ENCODE measurements at places on chromosomes 3 and 15.
A peak's percentile ranks its signal among the peaks of the same experiment; 100 is the strongest.

GRCh38 chr3:170689296-170689829 is 103.5 kb upstream of the SLC7A14 start:
- peak; percentile 94 for DNase-seq

DNA sequence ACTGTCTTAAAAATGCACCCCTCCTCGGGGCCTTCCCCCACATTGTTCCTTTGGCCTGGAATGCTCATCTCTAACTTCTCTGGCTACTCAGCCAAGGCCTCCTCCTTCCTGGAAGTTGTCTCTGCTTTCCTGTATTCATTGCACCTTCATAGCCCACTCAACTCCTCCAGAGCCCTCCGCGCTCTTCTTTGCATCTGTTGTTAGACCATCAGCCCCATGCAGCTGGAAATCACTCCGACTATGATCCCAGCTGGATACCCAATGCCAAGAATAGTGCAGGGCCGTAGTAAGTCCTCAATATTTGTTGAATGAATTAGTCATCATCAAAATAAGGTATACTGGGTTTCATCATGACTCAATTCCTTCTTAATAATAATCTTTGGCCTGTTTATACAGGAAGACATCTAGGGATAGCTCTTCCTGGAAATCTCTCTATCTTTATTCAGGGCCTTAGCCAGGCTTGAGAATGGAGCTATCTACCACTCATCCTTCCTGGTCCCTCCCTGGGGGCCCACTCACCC is 112.7 kb downstream of the SYNPR start:
- DNase-seq: peak; percentile 24

DNA sequence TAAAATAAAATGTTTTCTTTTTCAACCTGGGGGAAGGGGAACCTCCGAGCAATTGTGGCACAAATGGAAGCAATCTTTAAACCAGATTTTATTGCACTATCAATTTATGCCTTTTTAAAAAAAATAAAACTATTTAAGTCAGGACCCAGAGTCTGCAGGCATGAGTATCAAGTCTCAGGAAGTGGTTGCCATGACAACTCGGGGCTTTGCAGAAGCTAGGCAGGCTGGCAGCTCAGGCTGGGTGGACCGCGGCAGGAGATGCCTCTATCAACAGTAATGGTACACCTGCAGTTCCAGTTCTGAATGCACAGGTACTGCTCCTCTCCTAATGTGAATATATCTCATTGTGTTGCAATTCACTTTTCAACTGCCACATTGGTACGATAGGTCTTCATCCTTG is 447.7 kb downstream of the GABRG3 start:
- DNase-seq: no peak

- no peak for DNase-seq
These were observed 11.3 kb upstream of the TMOD3 start for GRCh38 chr15:51818150-51818549.

- DNase-seq: no peak
These were observed 53.8 kb downstream of the RBMS3 start for GRCh38 chr3:29334706-29335105.

Data from fibroblast of the aortic adventitia (primary cell).